ENCODE measurements at places on chromosomes 5 and 9. TPM values are rescaled to one million over a fixed set of nuclear protein-coding genes. Genes with fewer than 3 reads are reported as not detected.

The DMRTA1 gene
- polyA plus RNA-seq, result not detected

The GABRA1 gene
- not detected for polyA plus RNA-seq

The SLC1A3 gene
- not detected for polyA plus RNA-seq

The CCNJL gene
- not detected for polyA plus RNA-seq

The C9 gene
- not detected for polyA plus RNA-seq

The IFNA2 gene
- not detected for polyA plus RNA-seq

The UNC5A gene
- not detected for polyA plus RNA-seq

The SLC36A2 gene
- polyA plus RNA-seq, result not detected

The CDKN2B-AS1 gene
- 1.1 TPM for polyA plus RNA-seq

The NR6A1 gene
- not detected for polyA plus RNA-seq

The SLC45A2 gene
- polyA plus RNA-seq, result not detected

The MAP1B gene
- polyA plus RNA-seq, result 0.13 TPM

The CTSV gene
- polyA plus RNA-seq, result not detected

The CNTNAP3 gene
- polyA plus RNA-seq, result not detected

The NR4A3 gene
- polyA plus RNA-seq, result 0.24 TPM

The RASGEF1C gene
- polyA plus RNA-seq, result not detected

The PCDHA13 gene
- polyA plus RNA-seq, result not detected

The MIGA2 gene
- polyA plus RNA-seq, result 6.3 TPM

The ZFP2 gene
- polyA plus RNA-seq, result 0.23 TPM

The IGIP gene
- polyA plus RNA-seq, result 0.33 TPM

The DNM1 gene
- not detected for polyA plus RNA-seq

The PTGES gene
- 0.17 TPM for polyA plus RNA-seq

The ATG10 gene
- polyA plus RNA-seq, result 13.2 TPM

The PCDHGB6 gene
- not detected for polyA plus RNA-seq

The TNC gene
- not detected for polyA plus RNA-seq

The ARID3C gene
- not detected for polyA plus RNA-seq

The IL3 gene
- polyA plus RNA-seq, result not detected

The SYK gene
- not detected for polyA plus RNA-seq

The GRXCR2 gene
- 0.18 TPM for polyA plus RNA-seq

The ZNF483 gene
- 7.3 TPM for polyA plus RNA-seq

The SLC6A19 gene
- polyA plus RNA-seq, result not detected

The FOXD4L5 gene
- polyA plus RNA-seq, result not detected

The GGTA1 gene
- polyA plus RNA-seq, result not detected

The GMCL2 gene
- not detected for polyA plus RNA-seq

The LHX3 gene
- not detected for polyA plus RNA-seq

The CCDC152 gene
- 1.8 TPM for polyA plus RNA-seq

The HOMER1 gene
- polyA plus RNA-seq, result 0.44 TPM

The DNAJC21 gene
- polyA plus RNA-seq, result 19.7 TPM

The SIL1 gene
- polyA plus RNA-seq, result 12.3 TPM

The TAF11L12 gene
- not detected for polyA plus RNA-seq

The DMRT2 gene
- polyA plus RNA-seq, result not detected

The VAV2 gene
- 0.40 TPM for polyA plus RNA-seq

The ARL14EPL gene
- not detected for polyA plus RNA-seq

The TNFSF15 gene
- not detected for polyA plus RNA-seq

The SPATA31E1 gene
- polyA plus RNA-seq, result not detected

The RELL2 gene
- 5.5 TPM for polyA plus RNA-seq

The PCSK1 gene
- not detected for polyA plus RNA-seq

The UBAC1 gene
- polyA plus RNA-seq, result 27.7 TPM

The KLF4 gene
- 0.11 TPM for polyA plus RNA-seq

The INSL6 gene
- polyA plus RNA-seq, result not detected

The SHISAL2B gene
- not detected for polyA plus RNA-seq

The ACOT12 gene
- not detected for polyA plus RNA-seq

The PRR16 gene
- polyA plus RNA-seq, result not detected
